HTR-8/SVneo (cell line): ENCODE measurements at places on chromosomes 5 and 9.

DNA sequence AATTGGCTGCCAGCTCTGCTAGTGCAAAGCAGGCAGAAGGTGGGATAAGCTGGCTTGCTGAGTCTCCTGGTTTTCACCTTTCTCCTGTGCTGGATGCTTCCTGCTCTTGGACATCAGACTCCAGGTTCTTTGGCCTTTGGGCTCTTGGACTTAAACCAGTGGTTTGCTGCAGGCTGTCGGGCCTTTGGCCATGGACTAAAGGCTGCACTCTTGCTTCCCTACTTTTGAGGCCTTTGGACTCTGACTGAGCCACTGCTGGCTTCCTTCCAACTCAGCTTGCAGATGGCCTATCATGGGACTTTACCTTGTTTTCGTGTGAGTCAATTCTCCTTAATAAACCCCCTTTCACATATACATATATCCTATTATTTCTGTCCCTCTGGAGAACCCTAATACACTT is 1293.9 kb upstream of the CDH6 start:
- no peak for DNase-seq

DNA sequence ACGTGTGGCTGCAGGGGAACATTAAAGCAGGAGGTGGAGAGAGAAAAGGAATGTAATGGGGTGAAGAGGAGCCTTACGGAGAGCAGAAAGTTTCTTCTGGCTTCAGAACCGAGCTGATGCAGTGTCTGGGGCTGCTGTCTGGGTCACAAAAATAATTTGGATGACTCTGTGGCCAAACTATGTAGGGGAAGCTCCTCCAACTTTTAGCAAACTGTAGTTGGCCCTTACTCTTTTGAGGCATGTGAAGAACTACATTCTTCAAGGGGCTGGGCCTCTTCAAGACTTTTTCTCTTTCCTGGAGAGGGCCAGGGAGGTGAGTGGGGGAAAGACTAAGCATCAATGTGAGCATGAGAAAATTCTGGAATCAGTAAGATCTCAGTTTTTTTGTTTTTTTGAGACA is 31.9 kb upstream of the SPARC start:
- no peak for DNase-seq

- DNase-seq, result no peak
These were observed 58.4 kb downstream of the TTC39B start for GRCh38 chr9:15248621-15249020.

DNA sequence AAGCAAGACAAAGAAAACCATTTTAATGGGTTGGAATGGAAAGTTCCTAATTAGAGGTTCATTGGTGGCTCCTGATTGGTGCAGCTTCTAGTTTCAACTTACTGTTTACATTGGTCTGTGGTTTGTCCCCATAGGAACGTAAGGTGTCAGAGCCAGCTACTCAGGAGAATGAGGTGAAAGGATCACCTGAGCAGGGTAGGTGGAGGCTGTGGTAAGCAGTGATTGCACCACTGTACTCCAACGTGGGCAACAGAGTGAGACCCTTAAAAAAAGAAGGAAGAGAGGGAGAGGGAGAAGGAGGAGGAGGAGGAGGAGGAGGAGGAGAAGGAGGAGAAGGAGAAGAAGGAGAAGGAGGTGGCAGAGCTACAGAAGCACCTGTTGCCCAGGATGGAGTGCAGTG is 30.4 kb downstream of the KCNIP1 start:
- DNase-seq, result no peak

DNA sequence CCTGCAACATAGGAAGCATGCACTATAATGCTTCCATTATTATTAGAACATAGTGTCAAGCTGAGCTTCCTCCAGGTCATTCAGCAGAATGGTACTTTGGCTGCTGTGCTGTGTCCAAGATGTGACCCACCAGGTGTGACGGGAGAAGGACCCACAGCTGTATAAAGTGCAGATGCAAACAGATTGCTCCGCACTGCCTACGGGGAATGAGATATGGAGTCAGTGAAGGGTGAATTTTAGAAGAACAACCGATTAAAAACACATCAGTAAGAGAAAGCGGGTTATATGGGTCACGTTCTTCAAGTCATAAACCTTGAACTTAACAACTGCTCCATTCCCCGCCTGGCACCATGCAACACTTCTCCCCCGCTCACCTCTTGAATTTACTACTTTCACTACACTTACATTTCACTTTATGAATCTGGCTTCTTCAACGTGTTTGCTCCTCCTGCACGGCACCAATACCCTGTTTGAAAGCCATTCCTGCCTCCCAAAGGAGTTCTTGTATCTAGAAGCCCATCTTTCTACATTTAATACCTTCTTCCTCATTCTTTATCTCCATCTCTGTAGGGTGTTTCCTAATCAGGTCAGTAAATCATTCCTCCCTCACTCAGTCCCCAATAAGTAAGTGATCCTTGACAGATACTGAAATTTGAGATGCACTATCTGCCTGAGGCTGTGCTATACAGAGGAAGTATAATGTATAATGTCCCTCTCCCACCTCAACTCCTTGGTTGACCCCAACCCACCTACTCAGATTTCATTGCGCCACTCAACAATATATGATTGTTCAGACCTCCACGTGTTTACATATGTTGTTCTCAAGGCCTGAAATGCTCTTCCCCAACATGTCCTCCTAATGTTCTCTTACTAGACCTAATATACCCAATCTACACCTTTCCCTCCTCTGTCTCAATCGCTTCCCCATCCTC is 25.9 kb downstream of the BRINP1 start:
- no peak for DNase-seq

DNA sequence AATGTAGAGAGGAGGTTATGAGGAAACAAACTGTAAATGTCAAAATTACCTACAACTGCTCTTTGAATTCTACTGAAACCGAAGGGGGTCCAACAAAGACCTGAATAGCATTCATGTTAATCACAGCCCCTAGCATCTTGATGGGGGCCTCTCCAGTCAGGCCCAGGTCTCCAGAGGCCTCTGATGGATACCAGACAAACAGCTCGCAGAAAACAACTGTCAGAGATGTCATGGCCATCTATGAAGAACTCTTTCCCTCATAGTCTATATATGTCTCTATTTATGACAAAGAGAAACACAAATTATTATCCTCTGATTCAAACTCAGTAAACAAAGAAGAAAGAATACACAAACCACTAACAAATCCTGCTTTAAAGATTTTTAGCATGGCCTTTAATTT is 432.6 kb downstream of the CAAP1 start:
- no peak for DNase-seq
